ENCODE measurements at places on chromosomes 11 and 22.

GRCh38 chr11:72971192-72971967, 157.2 kb downstream of the ATG16L2 start:
- no peak for DNase-seq

DNA sequence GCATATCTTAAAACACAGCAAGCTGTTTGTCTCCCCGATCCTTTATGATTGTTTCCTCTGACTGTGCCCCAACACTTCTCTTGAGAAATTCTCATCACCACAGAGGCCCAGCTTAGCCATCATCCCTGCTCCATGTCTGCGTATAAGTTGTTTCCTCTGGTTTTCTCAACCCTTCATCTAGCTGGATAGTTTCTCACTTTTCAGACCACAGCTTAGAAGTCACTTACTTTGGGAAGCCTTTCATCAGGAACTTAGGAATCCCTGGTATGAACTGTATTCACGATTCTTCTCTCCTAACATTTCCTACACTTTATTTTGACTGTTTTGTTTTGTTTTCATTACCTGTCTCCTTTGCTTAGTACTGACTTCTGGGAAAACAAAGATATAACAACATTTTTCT, 295.2 kb downstream of the GUCY1A2 start:
- DNase-seq: no peak

- no peak for DNase-seq
Measured at GRCh38 chr11:105468154-105468553, 141.7 kb upstream of the GRIA4 start.

- DNase-seq: no peak
Measured at GRCh38 chr11:1707751-1708150, 10.8 kb downstream of the KRTAP5-6 start.

GRCh38 chr11:116888884-116889549, 51.6 kb upstream of the APOA1 start:
- DNase-seq: no peak

- DNase-seq: no peak
Measured at GRCh38 chr11:62922189-62922589, 1.0 kb upstream of the CHRM1 start.

DNA sequence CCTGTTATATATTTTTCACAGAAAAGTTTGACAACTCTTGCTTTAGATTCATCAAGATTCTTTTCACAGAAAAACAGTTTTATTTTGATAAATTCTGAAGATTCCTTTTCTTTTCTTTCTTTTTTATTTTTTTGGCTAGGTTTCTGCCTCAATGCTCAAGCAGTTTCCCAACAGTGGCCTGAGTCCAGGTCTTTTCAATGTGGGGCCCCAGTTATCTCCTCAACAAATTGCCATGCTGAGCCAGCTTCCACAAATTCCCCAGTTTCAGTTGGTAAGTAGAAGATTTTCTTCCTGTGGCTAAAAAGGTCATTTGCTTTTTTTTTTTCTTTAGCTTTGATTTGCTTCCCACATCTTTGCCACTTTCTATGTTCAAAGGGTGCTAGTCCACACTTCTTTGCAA, 46.0 kb upstream of the ADSL start:
- no peak for DNase-seq
